ENCODE measurements at places on chromosomes 12 and 14. TPM values are rescaled to one million over a fixed set of nuclear protein-coding genes. Genes with fewer than 3 reads are reported as not detected.

- no peak for DNase-seq
Measured at GRCh38 chr14:75213172-75213571, 36.8 kb upstream of the TMED10 start.

Gene CLMN
- total RNA-seq, result 49.6 TPM

Gene SOAT2
- 0.78 TPM for total RNA-seq

Gene NDRG2
- 724 TPM for total RNA-seq

DNA sequence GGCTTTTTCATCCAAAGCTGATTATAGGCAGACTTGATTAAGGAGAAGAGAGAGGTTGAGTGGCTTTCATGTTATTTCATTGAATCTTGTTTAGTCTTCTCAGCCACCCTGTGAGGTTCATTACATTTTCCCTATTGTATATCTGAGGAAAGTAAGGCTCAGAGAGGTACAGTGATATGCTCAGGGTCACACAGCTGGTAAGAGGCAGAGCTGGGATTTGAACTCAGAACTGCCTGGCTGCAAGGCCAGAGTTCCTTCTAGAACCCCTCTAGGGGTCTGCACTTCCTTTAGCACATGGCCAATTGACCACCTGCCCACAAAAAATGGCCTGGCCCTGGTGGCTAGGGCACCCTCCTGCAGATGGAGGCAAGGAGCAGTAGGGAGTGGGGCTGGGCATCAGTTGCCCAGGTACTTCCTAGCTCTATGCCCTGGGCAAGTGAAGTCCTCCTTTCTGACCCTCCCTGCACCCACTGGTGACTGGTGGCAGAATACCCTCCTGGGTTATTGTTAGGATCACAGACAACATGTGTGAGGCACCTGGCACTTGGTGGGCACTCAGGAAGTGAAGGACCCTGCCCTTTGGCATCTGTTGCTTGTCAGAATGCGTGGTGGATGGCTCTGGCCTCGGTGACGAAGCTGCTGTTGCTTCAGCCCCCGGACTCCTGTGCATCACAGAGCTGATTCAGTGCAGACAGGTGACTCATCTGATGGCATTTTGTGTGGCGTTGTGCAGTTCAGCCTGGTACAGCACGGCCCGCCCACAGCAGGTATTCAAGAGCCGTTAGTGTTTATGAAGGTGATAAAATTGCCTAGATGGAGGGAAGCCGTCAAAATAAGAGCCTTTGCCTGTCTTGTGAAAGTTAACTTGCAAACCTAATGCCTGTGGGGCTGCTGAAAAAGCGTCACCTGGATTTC lies 115.8 kb downstream of the SLC25A47 start:
- DNase-seq, result no peak
